ENCODE measurements at places on chromosomes 2 and 18.

DNA sequence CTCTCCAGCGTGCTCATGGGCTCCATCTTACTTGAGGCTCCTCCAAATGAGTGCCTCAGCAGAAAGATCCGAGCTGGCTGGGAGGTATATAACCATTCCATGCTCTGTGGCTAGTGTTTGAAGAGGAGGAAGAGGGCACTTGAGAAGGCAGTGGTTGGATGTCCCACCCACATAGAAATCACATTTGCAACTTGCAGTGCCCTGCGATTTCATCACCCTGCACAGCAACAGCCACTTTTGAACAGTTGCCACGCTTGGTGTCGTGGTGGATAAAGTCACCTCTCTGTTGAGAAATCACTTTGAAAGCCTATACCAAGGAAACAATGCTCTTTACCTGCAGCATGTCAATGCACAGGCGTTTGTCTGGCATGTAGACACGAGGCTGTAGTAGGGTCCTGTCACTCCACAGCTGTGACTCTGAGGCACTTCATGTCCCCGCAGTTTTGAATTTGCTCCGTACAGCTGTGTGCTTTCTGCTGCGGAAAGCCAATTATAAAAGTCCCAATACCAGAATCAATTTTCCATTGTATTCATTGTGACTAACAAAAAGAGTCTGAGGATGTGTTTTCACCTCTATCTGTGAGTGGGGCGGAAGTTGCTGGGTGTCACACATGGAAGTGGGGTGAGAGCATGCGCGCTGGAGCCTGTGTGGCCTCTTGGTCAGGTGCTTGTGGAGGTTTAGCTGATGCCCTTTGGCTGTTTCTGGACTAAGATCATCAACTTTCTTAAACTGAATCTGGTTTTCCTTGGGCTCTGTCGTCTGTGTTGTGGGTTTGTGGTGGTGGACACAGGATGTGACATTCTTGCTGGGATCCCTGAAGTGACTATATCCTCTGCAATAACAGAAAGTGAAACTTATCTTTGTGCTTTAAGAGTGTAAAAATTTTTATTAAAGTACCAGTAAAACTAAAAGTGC is 2.8 kb downstream of the CNDP2 start:
- no peak for DNase-seq

DNA sequence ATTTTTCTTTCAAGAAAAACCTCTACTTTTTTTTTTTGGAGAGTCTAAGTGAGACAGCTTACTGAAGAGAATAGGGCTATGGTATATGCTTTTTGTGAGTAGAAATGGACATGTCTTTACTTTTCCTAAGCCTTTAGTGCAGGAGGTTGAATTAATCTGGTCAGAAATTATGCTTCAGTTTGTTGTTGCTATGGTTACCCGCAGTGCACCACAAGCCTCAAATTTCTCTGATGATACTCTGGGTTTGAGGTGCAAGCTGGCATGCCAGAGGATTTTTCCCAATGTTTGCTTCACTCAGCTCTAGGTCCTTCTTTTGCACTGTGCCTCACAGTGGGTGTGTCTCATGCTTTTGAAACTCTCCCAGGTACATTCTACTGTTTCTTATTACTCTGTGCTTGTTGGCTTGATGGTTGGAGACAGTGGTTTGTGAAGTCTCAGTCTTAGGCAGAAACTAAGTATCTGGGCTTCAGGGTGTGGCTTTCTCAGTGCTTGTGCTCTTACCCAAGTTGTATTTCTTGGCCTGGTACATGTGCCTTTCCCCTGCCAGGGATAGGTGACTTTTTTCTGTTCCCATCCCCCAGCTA is 278.3 kb downstream of the RBM43 start:
- no peak for DNase-seq

GRCh38 chr2:30368258-30368657 is 78.8 kb upstream of the LCLAT1 start:
- peak; percentile 81 for DNase-seq

DNA sequence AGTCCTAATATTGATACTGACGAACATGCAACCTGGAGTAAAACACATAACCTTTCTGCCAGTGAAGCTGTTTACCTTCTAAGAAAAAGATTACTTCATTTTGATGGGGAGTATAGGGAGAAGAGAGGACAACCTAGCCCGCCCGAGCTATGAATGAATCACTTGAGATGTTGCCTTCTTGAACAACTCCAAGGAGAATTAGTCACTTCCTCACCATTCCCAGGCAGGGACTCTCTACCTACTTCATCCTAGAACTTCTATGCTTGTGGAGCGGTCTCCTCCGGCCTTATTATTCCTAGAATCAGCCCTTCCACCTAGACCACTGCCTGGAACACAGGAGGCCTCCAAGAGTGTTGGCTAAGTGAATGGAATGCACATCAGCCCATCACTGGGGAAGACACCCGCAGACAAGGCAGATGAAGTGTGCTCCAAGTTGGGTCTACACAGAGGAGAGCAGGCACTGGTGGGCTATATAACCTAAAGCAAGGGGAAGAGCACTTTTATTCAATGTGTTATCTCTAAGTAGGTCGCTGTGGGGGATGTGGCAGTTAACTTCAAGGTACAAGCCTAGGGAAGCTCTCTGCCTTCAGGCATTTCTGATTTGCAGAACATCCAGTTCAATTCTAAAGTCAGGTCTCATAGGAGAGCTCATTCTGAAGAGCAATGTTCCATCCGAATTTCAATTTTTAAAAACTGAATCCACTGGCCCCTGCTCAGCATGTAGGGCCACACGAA is 57.4 kb downstream of the STK39 start:
- DNase-seq: no peak

- peak; percentile 73 for DNase-seq
Measured at GRCh38 chr2:64865073-64865830, 123.9 kb upstream of the SLC1A4 start.

DNA sequence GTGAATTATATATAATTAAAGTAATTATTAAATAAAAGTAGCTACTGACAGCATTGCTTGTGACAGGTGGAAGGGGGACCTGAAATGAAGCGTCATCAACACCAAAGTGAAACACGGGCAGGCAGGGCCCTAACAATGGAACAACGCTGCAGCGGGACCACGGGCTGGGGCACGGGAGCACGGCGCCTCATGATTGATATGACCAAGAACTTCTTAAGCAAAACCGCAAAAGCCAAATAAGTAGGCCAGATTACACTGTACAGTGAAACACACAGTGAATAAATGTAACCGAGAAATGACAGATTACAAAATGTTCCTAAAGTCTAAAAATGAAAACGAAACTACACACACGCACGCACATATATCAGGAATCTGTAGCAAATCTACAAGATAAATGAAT is 81.4 kb downstream of the SNTG2 start:
- no peak for DNase-seq
